Activated T-helper 2 cell treated with anti-CD3 and anti-CD28 coated beads, Interferon-gamma antibody, Interleukin-2, Interleukin-4, amounts not matched to agents 10 μg/mL and 5 μg/mL and 100 μg/mL, durations not matched to agents 14 hours and 24 hours and 36 hours (primary cell): ENCODE measurements at places on chromosomes 5 and 9. TPM values are rescaled to one million over a fixed set of nuclear protein-coding genes. Genes with fewer than 3 reads are reported as not detected.

Gene F2R
- 2.8 and 3.3 TPM in 2 replicates for total RNA-seq

Gene GRXCR2
- not detected in 2 replicates for total RNA-seq

Gene OBP2B
- not detected in 2 replicates for total RNA-seq

Gene LPCAT1
- total RNA-seq: 78.4 and 79.0 TPM in 2 replicates
